GM18507 (cell line): ENCODE measurements at places on chromosomes 7 and 10.

DNA sequence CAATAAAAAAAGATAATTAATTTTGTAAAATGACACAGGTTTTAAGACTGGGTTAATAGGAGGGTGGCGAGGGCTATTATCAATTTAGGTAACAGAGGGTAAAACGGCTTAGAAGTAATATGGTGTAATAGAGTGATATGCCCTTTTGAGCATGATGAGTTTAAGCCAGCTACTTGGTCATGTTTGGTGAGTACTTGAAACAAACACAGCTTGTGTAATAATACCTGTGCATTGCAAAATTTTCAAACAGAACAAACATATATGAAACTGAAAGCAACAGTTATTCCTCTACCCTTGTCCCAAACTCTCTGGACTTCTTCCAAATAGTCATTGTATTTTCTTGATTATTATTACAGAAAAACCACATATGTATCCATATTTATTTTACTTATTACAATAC lies 241.7 kb downstream of the MAGI2 start:
- no peak for DNase-seq

DNA sequence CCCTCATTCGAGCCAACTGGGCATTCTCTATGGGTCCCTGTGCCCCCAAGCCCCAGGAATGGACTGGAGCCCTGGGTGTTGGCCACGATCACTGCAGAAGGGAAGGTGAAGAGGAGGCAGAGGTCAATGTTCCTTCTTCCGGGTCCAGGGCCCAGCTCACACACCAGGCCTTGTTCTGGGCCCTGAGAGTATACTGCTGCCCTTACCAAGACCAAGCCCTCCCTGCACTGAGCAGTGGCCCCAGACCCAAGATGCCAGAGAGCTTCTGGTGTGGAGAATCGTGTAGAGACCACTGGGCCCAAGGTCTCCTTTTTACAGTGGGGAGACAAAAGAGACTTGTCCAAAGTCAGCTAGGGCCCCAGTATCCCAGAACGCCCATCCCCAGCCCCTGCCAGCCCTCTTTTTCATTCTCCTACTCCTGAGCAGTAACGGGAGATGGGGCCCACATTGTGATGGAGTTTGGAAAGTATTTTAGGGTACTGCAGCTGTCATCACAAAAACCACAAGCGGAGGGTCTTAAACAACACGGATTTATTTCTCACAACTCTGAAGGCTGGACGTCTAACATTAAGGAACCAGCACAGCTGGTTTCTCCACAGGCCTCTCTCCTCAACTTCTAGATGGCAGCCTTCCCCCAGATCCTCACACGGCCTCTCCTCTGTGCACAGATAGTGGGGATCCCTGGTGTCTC lies 79.4 kb downstream of the PDGFA start:
- no peak for DNase-seq

GRCh38 chr10:22893781-22894180 lies 34.1 kb upstream of the ARMC3 start:
- DNase-seq: no peak

GRCh38 chr10:28623483-28623882 lies 53.8 kb upstream of the BAMBI start:
- no peak for DNase-seq

- no peak for DNase-seq
Measured at GRCh38 chr7:78765943-78766729, 687.3 kb downstream of the MAGI2 start.

DNA sequence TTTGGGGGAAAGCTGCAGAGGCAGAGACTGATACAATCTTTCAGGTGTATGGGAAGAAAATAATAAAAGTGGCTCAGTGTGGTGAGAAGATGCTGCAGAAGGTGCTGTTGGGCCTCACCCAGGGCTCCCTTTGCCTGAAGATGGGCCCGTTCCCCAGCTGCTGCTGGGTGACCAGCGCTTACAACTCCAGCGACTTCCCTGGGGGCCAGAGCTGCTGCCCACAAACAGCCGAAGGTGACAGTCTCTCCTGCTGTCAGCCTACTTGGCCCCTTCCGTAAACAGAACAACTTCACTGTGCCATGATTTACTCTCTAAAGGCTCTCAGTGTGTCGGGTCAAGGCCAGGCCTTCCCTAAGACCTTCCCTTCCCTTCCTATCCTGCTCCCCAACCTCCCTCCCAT lies 93.6 kb upstream of the PCBD1 start:
- DNase-seq: no peak

DNA sequence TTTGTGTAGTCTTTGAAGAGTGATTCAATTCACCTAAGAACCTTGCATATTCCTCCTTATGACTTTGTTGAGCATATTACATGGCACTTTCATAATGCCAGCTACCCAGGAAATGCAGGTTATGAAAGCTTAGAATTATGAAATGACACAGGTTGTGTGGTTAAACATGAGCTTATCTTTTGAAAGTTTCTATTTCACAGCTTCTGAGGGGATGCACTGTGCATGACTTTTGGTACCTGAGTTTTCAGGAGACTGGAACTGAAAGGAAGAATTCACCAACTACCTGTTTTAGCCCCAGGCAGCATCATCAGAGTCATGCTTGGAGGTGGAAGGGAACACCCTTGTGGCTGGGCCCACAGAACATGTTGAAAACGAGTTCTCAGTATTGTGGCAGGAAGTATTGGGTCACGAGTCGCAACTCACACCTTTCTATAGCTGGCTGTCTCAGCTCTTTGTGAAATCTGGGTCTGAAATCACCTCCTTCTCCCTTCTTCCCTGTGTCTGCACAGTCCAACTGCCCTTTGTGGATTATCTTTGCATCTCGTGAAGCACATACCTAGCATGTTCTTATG lies 228.2 kb downstream of the PTEN start:
- peak; percentile 58 for DNase-seq

GRCh38 chr10:109166935-109167334 lies 756.4 kb downstream of the XPNPEP1 start:
- DNase-seq: no peak

- no peak for DNase-seq
Measured at GRCh38 chr10:114353383-114353782, 50.9 kb downstream of the AFAP1L2 start.

GRCh38 chr7:106598663-106599342 lies 62.2 kb downstream of the CCDC71L start:
- DNase-seq: peak; percentile 47

DNA sequence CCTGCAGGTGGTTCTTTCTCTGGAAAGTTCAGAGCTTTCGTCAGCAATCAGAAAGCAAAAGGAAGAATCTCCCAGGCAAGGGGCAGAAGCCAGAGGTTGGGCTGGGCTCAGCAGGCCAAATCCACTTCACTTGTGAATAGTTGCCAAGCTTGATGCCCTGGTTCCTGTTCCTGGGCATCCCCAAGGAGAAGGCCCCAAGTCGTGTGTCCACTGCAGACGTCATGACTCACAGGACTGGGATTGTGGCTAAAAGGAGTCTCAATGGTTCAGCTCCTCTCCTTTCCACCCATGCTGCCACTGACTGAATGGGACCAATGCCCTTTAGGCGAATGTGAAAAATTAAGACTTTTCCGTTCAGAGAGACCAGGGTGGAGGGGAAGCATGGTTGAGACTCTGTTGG lies 38.6 kb upstream of the TRIM8 start:
- no peak for DNase-seq
